Brain pericyte (primary cell): ENCODE measurements at places on chromosomes 6 and 20.

DNA sequence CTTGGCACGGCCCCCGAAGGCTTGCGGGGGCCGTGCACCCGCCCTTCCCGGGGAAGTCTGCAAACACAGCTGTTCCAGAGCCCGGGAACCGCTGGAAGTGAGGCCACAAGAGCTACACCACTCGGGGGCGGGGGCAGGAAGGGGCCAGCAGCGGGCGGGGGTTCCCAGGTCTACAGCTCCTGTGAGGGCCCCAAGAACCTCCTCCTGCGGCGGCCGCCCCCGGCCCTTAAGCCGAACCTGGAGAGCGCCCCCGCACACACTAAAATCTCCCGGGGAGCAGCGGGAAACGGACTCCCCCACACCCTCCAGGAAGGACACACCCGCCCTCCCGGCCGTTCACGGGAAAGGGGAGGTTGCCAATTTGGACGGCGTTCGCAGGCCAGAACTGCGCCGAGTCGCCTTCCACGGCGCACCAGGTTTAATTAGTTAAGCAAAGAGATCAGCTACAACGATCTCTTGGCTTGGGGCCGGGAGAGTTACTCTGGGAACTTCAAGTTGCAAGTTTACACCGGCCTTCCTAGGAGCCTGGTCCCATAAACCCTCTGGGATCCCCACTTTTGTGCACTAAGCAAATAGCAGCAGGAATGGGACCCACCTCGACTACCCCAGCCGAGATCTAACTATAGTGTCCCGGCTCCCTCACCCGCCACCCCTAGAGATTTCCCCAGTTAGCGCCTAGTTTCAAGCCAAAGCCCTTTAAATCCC, 1.7 kb downstream of the JAG1 start:
- DNase-seq = no peak

- no peak for DNase-seq
Observed at GRCh38 chr20:23039136-23039875, 4.2 kb downstream of the SSTR4 start.

- no peak for DNase-seq
Observed at GRCh38 chr6:138999949-139000725, 12.1 kb upstream of the REPS1 start.

DNA sequence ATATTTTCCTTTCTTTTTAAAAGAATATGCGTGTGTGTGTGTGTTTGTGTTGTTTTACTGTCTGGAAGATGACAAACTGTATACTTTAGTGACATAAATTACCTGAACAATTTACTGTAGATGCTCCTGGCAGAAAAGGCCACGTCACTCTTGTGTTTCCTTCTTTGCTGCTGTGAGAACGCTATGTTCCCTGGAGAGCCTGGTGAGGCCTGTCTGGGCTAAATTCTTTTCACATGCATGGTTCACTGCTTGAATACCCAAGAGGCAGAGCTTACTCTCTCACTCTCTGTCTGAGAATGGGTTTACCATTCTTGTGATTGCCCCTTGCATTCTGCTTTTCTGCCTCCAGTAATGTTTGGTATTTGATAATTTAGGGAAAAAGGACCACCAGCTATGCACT, 64.3 kb downstream of the EDN1 start:
- DNase-seq = peak; percentile 37

DNA sequence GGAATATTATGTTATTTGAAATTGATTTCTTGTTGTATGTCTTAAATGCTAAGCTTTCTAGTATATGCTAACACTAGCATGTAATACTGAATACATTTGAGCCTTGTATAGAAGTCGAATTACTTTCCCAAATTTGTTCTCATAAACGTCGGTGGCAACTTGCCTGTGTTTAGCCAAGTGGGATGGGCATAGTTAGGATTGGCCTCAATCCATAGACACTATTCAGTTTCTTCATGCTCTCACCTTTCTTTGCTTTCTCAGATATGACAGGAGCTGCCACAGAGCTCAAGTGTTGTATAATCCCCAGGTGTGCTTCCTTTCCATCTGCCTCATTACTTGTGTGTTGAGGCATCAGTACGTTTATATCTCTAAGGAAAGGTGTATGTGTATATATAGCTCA, 19.3 kb downstream of the ZNF334 start:
- no peak for DNase-seq

GRCh38 chr20:22339946-22340345, 244.4 kb downstream of the FOXA2 start:
- DNase-seq = no peak

DNA sequence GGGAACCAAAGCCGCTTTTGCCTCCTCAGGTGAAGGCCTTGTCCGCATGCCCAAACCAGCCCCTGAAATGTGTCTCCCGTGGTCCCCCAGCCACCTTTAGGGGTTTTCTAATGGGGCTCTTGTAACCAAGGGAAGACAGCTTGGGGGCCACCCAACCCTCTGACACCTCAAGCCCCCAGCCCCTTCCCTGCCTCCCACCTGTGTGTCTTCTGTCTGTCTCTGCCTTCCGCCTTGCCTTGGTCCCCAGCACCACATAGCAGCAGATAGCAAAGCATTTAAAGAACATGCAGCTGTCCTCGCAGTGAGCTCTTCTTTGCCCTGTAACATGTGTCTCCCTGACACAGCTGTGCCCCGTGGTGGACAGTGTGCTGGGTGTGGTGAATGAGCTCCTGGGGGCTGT, 9.6 kb downstream of the BPIFB3 start:
- no peak for DNase-seq

- no peak for DNase-seq
Observed at GRCh38 chr20:1295276-1295930, 29.3 kb downstream of the SNPH start.
